Activated T-cell treated with anti-CD3 and anti-CD28 coated beads for 48 hours (primary cell): ENCODE measurements at places on chromosomes 7 and 10.

- DNase-seq, result no peak
Measured at GRCh38 chr7:124686543-124687171, 78.9 kb downstream of the GPR37 start.

- no peak for DNase-seq
Measured at GRCh38 chr7:37571806-37572205, 111.8 kb upstream of the GPR141 start.

DNA sequence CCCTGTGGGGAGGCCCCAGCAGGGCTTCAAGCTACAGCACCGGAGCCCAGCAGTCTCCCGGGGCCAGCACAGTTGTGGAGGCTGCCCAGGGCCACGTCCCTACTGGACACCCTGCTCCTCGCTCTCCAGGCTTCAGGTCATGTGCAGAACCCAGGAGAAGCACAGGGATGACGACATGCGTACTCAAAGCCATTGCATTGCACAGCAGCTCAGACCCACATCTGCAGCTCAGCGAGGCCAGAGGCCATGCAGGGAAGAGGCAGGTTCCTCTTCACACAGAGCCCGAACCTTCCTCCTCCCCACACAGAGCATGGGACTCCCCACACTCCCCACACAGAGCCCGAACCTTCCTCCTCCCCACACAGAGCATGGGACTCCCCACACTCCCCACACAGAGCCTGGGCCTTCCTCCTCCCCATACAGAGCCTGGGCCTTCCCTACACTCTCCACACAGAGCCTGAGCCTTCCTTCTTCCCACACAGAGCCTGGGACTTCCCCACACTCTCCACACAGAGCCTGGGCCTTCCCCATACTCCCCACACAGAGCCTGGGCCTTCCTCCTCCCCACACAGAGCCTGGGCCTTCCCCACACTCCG lies 12.3 kb downstream of the CFAP46 start:
- DNase-seq, result no peak

- no peak for DNase-seq
Measured at GRCh38 chr7:114302858-114303257, 111.8 kb upstream of the FOXP2 start.

DNA sequence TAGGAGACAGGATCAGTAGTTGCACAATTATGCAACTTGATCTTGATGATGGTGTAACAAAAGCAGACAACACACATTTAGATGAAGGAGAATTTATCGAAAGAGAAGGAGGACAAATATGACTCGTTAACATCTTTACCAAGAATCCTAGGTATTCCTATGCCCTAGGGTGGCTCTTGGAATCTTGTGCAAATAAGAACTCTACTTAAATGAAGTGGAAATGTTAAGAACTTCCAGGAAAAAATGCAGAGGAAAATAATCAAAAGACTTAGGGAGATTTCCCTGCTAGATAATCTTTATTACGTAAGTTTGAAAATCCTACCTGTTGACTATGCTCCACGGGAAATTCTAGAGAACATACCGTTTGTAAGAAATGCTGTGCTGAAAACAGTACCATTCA lies 485.4 kb downstream of the POM121L12 start:
- DNase-seq, result no peak

DNA sequence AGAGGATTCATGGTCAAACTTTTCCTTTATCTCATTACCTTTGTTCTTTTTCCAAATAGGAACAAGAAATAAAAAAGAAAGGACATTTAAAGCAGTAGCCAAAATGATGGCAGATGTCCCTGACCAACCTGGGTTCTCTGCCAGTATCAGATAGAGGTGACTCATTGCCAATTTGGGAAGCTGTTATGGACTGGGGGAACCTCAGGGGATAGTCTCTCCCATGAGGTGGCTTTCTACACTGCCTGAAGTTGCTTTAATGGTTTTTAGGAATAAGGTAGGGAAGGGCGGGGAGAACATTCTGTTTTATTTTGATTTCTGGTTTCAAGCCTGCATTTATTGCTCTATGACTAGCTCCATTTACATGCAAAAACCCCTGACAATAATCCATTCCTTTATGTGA lies 457.9 kb upstream of the TPK1 start:
- DNase-seq, result no peak

DNA sequence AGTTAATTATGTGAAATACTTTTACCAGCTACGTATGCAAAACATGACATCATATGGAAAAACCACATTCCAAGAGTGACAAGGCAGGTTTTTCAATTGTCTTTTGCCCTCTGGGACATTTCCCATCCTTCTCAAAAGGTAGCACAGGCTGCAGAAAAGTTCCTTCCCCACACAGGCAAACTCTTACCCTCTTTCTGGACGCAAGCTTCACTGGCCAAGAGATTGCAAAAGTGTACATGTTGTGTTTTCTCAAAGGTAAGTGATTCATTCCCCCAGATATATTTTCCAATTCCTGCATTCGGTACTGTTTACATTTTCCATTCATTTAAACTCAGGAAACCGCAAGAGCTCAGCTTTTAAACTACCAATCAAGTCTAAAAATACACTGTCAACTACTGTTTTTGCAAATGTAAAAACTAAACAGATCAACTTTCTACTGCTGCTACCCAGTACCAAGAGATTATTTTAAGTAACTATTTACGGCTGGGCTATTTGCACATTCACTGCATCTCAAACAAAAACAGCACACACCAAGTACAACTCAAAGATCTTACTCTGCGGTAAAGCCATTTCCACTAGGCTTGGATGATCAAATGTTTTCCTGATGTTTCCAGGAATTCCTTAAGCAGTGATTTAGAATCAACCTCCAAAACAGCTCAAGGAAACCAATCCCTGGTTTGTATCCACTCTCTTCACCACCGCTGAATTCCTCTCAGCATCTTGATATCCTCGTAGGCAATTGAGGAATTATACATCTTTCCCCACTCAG lies 233.6 kb upstream of the CCDC6 start:
- no peak for DNase-seq
